NCI-H2081 treated with DMSO at 0.1 percent for 48 hours (cell line): ENCODE measurements at places on chromosomes 16 and 17.

DNA sequence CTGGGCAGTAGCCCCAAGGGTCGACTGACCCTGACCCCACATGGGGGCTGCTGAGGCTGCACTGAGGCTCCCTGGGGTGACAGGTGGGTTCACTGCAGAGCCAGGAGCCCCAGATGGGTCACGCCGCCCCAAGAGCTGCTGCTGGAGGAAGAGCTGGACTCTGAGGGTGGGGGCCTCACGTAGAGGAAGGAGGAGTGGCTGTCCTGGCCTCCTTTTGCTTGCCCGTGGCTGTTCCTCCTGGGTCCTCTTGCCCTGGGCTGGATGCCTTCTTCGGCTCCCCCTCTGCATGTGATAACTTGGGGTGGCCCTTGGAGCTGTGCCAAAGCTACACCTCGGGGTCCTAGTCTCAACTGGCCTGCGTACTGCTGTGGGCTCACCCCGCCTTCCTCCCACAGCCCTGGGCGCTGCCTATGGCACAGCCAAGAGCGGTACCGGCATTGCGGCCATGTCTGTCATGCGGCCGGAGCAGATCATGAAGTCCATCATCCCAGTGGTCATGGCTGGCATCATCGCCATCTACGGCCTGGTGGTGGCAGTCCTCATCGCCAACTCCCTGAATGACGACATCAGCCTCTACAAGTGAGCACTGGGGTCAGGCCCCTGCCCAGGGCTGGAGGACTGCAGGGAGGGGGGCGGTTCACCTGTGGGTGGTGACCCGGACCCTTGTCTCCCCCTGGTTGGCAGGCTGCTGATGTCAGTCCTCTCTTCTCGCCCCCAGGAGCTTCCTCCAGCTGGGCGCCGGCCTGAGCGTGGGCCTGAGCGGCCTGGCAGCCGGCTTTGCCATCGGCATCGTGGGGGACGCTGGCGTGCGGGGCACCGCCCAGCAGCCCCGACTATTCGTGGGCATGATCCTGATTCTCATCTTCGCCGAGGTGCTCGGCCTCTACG, 1.1 kb upstream of the AMDHD2 start:
- no peak for DNase-seq

GRCh38 chr16:83725313-83725712, 82.5 kb upstream of the HSBP1 start:
- DNase-seq, result no peak

- DNase-seq, result no peak
Observed at GRCh38 chr16:21611556-21612384, 12.4 kb downstream of the METTL9 start.

DNA sequence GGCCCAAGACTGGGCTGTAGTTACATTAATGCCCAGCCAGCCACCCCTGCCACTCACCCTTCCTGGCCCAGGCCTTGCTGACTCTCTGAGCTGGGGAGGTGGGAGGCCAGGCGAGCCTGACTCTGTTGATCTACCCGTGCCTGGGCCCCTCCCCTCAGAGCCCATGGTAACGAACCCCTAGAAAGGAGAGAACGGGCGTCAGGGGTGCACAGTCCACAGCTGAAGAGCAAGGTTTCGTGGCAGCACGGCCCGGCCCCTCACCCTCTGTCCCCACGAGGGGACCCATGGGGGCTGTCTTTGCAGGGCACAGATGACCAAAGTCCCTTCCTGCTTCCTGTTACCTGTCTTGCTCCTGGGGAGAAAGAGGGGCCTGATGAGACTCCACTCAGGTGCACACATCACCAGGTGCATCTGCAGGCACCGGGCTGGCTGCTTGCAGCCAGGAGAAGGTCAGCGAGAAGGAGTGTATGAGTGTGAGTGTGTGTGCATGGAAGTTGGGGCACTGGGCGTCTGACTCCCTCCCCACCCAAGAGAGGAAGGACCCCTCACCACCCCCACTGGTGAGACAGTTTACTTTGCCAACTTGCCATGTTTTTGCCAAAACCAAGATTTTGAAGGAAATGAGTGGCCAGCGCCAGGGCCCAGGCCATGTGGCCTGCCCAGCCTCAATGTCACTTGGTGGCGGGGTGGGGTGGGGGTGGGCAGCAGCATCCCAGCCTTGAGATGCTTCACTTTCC, 359.1 kb downstream of the SEC14L1 start:
- DNase-seq, result no peak

DNA sequence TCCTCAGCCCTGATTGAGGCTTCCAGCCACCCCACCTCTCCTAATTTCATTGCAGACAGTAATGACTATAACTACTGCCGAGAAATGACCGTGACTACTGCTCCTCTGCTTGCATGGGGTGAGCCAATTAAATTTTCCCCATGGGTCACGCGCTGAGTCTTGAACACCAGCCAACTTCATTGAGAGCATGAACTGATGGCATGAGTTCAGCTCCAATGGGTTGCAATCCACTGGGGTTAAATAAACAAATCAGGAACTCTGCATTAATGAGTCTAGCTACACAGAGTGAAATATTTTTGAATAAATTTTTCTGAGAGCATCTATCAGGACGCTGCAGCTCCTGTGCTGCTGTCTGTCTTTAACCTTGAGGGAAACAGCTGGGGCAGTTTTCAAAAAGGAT, 61.6 kb upstream of the CLEC3A start:
- DNase-seq, result no peak

- DNase-seq, result no peak
Observed at GRCh38 chr16:11201498-11202259, 54.3 kb downstream of the SOCS1 start.

- no peak for DNase-seq
Observed at GRCh38 chr16:83622010-83622409, 185.8 kb upstream of the HSBP1 start.

DNA sequence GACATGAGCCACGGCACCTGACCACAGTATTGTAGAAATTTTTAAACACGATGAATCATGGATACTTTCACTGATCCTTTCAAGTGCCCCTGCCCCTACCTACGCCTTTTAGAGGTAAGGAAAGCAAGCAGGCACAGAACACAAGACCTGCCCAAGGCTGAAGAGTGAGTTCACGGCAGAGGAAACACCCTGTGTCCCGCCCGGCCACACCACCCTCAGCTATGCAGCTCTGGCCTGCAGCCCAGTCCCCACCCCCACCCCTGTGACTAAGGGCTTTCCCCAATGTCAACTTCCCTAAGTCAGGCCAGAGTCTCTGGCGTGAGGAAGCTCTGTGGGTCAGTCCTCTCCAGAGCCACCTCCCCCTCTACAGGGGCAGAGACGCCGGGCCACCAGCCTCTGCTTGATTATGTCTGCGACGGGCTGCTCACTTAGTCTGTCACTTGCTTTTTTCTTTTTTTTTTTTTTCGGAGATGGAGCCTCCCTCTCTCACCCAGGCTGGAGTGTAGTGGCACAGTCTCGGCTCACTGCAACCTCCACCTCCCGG, 8.4 kb downstream of the SLC16A5 start:
- no peak for DNase-seq

GRCh38 chr17:45410144-45411091, 22.3 kb downstream of the ARHGAP27 start:
- no peak for DNase-seq

GRCh38 chr16:72858665-72859493, 189.0 kb downstream of the ZFHX3 start:
- no peak for DNase-seq

DNA sequence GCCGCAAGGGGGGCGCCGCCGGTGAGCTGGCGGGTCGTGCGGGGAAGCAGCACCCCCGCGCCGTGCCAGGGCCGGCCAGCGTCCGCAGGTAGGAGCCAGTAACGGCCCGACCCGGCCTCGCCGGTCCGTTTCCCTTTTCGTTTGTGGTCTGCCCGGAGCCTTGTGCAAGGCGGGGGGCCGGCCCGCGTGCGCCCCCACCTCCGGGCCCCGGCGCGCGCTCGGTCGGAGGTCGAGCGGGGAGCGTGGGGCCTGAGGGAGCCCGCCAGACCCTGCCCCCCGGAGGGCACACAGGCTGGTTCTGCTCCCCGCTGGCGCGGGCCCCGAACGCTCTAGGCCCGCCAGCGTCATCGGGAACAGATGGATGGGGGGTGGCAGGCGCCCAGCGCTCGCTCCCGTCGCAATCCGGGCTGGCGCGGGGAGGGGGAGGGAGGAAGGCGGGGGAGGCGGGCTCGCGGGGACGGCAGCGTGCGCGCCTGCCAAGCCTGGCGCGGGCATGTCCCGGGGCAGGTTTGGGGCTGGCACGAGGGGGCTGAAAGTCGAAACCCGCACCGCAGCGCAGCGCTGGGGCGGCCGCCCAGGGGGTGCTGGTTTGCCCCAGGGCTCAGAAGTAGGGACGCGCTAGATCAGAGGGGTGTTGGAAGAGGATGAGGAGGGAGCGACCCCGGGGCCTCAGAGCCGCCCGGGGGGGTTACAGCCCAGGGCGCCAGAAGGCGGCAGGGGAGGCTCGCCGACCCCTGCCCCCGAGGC, 1.5 kb upstream of the GSE1 start:
- DNase-seq, result no peak

DNA sequence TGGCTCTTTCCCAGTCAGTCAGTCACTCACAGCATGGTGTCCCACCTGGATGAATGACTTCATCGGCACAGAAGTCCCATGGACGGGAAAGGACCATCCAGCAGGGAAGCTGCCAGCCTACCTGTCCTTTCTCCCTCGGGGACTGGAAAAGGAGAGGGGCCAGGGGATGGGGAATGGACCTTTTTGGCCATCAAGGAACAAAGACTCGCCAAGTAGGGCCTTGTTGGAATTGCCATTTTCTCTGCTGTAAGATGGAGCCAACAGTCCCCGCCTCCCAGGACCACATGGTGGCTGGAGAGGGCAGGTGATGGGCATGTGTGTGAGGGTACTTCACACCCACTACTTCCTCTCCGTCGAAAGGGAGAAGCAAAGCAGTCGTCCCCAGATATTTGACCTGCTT, 67.8 kb upstream of the LHX1 start:
- no peak for DNase-seq

GRCh38 chr17:28306954-28307401, 12.0 kb upstream of the TMEM97 start:
- DNase-seq, result no peak

GRCh38 chr16:48212033-48212432, 32.1 kb upstream of the LONP2 start:
- DNase-seq, result no peak

DNA sequence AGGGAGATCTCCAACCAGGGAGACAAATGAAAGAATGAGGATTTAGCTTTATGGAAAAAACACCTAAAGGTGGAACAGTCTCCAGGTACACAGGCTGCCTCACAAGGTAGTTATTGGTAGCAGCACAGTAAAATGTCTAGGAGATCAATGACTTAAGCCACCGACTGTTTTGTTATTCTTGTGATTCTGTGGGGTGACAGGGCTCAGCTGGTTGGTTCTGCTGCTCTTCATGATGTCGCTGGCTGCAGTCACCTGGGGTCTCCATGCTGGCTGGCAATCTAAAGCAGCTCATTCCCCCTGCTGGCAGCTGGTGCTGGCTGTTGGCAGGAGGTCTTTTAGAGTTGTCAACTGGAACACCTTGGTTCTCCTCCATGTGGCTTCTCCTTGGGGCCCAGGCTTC, 69.2 kb downstream of the FOXL1 start:
- no peak for DNase-seq

GRCh38 chr17:8703001-8703400, 41.6 kb downstream of the CCDC42 start:
- DNase-seq, result no peak

DNA sequence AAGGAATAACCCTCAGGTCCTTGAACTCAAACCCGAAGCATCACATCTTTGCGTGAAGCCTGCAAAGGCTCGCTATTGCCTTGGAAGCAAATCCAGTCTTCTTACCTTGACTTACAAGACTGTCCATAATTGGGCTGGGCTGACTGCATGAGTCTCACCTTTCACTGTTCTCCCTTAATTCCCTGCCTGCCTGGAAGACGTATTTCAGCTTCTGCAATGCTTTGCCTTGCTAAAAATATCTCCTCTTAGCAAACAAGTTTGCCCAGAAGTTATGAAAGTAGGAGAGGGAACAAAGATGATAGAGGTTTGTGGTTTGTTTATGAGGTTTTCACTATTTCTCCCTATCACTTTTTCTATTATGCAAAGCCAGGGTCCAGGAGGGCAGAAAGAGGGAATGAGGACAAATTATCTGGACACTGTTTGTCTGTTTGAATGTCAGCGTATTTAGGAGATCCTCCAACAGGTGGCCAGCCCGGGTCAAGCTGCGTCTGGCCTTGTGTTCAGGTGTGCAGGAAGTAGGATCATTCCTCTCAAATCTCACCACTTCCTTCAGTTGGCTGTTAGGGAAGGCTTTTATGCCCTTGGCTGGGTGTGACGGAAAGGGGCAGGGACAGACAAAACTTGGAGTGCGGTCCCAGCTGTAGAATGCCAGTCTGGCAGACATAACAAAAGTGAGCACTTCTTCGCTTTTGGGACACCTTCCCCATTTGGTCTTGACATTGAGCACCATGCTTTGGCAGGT, 488.9 kb downstream of the CDH13 start:
- no peak for DNase-seq

DNA sequence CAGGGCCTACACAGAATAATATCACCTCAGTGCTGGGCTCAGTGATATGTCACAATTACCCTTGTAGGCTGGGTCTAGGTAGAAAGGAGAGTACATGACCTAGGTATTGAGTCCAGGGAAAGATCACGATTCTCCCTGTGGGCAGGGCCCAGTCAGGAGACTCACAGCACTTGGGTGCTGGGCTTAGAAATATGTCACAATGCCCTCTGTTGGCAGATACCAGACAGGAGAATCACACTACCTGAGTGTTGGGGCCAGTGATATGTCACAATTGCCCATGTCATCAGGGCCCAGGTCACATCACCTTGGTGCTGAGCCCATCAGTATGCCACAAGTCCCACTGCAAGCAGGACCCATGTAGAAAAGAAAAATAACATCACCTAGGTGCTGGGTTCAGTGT, 2105.5 kb downstream of the TP53TG3F start:
- no peak for DNase-seq

GRCh38 chr17:44333371-44333770, 8.7 kb upstream of the SLC25A39 start:
- no peak for DNase-seq

DNA sequence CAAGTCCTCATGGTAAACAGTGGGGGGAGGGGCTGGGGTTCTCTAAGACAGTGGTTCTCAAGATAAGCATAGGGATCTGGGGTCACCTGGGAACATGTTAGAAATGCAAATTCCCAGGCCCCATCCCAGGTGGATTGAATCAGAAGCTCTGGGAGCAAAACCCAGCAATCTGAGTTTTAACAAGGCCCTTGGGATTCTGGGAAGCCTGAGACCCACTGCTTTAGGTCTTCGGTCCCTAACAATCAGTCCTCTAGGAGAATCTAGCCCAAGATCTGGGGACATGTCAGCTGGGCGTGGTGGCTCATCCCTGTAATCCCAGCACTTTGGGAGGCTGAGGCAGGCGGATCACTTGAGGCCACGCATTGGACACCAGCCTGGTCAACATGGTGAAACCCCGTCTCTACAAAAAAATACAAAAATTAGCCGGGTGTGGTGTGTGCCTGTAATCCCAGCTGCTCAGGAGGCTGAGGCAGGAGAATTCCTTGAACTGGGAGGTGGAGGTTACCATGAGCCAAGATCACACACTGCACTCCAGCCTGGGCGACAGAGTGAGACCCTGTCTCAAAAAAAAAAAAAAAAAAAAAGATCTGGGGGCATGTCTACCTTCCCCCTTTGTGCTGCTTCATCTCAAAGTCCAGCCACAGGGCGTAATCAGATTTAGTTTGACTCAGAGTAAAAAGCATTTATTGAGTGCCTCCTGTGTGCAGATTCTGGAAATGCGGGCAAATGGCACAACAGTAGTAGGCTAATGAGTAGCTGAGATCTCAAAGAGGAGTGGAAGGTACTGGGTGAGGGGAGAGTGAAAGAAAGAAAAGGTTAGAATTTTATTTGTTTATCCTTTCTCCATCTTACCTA, 8.8 kb upstream of the NR1D1 start:
- DNase-seq, result no peak
